Stimulated activated CD8-positive, alpha-beta memory T cell treated with anti-CD3 and anti-CD28 coated beads, Interleukin-2, amount 100 ng/mL, for 1 hour (primary cell): ENCODE measurements at places on chromosomes 3 and 15.

- no peak for DNase-seq
Measured at GRCh38 chr3:105798381-105798934, 70.4 kb downstream of the CBLB start.

- DNase-seq = no peak
Measured at GRCh38 chr3:126903521-126903920, 79.4 kb upstream of the PLXNA1 start.

DNA sequence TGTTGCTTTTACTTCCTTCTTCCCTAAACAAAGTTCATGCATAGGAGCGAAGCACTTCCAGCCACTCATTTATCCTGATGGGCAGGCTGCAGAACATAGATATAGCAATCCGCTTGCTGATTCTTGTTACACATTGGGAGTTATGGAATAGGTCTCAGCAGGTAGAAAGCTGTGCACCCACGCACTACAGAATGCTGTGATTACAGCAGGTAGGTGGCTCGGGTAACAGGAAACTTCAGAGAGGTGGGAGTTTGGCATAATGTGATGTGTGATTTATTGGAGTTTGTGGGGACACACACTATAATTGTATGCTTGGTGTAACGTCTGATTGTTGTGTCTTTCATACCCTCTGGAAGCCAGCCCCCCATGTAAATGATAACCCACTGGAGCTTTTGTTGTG lies 99.2 kb upstream of the MEIS2 start:
- no peak for DNase-seq

DNA sequence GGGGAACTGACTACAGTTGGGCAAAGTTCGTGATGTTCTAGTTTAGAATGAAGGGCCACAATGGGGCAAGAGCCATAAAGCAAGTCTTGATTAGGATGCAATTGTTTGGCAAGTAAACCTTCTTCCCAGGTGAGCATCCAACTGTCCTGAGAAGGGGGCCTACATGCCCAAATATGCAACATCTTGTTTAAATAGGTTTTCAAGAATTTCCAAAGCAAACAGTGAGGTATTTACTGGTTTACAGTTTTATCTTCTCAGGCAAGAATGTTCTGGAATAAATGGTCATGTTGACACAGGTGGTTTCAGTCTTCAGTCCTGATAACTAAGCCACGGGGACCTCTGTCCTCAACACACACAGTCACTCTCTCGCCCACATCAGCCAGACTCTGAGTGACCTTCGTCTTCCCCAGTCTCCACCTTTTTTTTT lies 90.3 kb upstream of the FAM174B start:
- DNase-seq = no peak

DNA sequence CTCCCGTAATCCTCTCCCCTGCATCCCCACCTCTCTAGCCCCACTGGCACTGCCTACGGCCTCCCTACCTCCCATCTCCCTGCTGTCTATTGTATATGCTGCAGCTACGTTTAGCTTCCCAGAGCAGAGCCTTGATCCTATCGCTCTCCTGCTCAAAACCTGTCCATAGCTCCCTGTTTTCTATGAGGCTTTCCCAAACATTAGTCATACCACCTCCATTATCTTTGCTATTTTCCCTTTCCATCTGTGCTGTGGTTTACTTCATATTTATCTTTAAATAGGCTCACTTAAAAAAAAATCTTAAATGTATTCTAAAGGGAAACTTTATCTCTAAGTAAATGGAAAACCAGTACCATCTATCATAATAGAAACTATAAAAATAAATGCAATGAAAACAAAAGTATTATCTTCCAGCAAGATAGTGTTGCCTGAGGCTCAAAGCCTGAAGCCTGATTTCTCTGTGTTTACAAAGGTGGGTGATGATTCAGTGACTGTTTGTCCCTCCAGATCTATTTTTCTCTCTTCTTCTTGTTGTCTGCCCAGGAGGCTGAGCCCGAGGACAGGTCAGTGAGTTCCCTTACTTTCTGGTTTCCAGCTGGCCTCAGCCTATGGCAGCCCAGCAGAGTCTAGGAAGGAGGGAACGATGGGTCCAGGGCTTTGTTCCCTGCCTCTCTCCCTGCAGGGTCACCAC lies 397.1 kb upstream of the CFAP20DC start:
- DNase-seq = no peak

GRCh38 chr3:183815951-183816475 lies 9.4 kb downstream of the MAP6D1 start:
- no peak for DNase-seq

GRCh38 chr3:123104550-123104949 lies 37.7 kb downstream of the PDIA5 start:
- no peak for DNase-seq

GRCh38 chr3:45506084-45506483 lies 88.5 kb upstream of the LIMD1 start:
- DNase-seq = no peak

DNA sequence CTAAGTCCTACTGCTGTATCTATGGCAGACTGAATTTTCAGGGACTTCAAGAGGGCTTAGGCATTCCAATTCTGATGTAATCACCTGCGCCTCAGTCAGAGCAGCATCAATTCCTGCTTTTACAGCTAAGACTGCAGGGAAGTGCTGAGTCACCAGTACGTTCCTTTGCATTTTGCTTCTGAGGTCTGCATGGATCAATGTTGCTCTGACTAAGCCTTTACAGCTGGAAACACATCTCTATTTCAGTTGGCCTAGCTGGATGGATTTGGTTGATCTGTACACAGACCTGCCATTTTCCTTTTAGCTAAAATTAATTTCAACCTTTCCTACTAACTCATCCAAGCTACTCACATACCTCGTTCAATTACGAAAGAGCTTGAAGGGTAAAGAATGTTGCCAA lies 51.3 kb downstream of the ETV5 start:
- no peak for DNase-seq

DNA sequence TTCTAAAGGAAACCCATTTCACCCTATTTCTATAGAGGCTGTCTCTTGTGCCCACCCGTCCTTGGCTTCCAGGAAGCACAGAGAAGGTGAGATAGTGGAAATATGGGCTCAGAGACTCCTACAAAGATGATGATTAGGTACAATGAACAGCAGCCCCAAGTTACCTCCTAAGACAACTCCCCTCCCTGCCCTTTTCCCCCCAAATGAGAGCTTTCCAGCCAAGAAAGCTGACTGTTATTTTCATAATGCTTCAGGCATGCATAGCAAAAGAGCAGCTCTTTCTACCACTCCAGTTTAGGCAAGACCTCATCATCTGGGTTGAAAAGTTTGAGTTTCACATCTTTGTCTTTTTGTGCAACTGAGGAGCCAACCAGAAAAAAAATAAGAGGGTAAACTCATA lies 248.8 kb upstream of the ADAMTS9 start:
- no peak for DNase-seq

DNA sequence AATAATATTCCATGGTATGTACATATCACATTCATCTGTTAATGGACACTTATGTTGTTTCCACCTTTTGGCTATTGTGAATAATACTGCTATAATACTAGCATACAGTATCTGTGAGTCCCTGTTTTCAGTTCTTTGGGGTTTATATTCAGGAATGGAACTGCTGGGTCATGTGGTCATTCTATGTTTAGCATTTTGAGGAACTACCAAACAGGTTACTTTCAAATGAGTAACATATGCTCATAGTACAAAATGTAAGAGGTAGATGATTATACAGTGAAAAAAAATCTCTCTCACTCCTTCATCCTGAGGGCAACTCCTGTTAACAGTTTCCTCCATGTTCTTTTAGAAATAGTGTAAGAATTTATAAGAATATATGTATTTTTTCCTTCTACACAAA lies 162.2 kb downstream of the PLD1 start:
- DNase-seq = no peak

DNA sequence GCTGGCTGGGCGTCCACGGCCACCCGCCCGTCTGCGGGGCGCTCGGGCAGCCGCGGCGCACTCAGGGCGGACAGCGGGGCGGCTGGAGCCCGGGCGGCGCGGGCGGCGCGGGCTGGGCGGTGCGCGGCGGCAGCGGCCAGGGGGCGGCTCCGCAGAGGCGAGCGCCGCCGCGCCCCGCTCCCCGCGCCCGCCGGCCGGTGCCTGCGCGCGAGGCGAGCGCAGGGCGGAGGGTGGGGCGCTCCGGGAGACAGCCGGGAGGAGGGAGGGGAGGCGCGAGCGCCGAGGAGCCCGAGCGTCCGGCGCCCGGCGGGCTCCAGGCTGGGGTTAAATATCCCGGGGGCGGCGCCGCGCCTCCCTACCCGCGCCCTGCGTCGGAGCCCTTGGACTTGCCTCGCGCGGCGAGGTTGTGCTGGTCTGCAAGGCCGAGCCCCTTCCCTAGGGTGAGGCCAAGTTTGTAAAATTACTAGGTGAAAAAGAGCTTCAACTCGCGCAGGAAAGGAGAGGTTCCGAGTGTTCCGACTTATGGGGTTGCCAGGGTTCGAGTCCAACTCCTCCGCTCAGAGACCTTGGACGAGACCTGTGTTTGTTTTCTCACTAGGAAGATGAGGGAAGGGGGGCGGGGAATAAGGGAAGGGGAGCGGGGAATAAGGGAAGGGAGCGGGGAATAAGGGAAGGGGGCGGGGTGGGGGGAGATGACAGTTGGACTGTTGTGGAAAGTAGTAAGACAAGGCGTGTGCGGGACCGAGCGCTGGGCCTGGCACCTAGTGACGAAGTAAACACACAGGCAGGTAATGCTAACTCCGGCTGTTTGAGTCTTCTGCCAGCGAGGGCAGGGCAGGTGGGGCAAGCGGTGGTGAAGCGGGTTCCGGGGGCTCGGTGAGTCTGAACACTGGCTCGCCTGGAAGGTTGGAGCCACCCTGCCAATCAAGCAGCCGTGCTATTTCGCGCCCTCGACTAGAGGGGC lies at the start of gene TNFAIP8L3:
Gene TNFAIP8L3 (minus strand): TSS at position 301 of the 964 bp plus-strand sequence. CDS start 311 bp downstream, outside the sequence.
- no peak for DNase-seq

DNA sequence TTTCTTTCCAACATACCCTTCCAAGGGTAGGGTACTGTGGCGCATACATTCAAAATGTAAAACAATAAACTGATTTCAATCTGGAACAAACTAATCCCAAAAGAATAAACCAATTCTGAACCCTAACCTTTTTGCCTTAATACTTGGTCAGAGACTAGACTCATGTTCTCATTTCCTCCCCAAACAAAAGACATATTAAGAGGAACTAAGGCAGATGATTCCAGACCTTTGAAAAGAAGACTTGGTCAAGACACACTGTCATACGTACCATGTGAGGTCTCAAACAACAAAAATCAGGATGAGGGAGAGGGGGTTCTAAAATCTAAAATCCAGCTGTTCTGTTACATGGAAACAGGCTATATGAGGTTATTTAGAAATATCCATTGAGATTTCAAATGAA lies 102.1 kb downstream of the RFTN1 start:
- DNase-seq = no peak

DNA sequence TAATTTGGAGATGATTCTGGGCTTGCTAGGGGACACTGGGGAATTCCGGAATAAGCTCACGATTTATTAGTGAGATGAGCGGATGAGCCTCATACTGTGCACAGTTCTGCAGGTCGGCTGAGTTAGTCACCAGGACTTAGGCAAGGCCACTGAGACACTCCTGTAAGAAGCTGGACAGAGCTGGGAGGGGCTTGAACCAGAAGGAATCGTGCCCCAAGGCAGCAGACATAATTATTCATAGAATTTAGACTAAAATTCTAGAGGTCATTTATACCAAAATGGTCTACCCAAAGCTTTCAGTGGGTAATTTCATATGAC lies 121.4 kb downstream of the VGLL4 start:
- DNase-seq = no peak

GRCh38 chr3:179829401-179829800 lies 176.6 kb downstream of the USP13 start:
- DNase-seq = no peak

GRCh38 chr3:180640987-180641386 lies 38.3 kb downstream of the CCDC39 start:
- DNase-seq = no peak

DNA sequence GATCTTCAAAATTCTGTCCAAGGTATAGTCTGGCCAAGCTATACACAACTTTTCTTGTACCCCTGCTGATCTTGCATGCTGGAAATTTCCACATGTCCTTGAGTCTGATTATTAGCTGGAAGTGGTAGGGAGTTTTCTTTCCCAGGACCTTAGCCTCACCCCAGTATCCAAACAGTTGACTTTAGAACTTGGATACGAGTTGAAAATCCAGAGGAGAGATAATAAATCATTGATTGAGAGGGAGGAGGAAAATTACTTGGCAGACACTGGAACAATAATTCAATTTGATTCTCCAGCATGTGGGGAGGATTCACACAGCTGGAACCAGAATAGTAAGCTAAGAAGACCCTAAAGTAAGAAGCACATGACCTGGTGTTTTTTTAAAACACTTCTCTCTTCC lies 116.4 kb downstream of the IL5RA start:
- DNase-seq = no peak
